ENCODE measurements at places on chromosomes 13 and 19.

DNA sequence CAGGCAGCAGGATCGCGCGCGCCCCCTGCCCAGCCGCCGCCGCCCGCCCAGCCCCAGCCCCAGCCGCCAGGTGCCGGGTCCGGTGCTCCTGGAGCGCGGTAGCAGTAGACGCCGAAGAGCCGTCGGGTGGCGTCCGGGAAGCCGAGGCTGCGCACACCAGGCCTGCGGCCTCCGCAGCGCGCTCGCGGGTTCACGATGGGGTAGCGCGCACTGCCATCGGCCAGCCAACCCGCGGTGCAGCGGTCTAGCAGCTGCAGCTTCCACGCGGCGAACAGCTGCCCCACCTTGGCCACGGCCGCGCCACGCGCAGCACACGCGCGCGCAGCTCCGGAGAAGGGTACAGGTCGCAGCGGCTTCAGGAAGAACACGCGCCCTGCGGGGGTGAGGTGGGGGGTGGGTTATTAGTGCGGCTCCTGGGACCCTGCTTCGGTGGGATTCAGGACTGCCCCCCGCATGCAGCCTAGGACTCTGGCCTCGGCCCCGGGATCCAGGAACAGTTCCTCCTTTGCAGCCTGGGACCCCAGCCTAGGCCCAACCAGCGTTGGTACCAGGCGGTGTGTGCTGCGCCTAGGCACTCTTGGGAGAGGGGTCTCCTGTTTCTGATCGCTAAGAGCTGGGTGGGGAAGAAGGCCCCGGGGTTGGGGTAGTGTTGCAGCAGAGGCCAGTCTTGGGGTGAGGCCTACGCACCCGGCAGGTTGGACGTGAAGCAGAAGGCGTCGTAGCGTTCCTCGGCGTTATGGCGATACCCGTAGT lies 15.1 kb downstream of the TM6SF2 start:
- DNase-seq = no peak

GRCh38 chr13:32586080-32586900 lies at the start of gene PDS5B:
Gene PDS5B (plus strand): TSS chr13:32586452. CDS start chr13:32648773, 62,321 bp downstream.
- peak; percentile 95 for DNase-seq

DNA sequence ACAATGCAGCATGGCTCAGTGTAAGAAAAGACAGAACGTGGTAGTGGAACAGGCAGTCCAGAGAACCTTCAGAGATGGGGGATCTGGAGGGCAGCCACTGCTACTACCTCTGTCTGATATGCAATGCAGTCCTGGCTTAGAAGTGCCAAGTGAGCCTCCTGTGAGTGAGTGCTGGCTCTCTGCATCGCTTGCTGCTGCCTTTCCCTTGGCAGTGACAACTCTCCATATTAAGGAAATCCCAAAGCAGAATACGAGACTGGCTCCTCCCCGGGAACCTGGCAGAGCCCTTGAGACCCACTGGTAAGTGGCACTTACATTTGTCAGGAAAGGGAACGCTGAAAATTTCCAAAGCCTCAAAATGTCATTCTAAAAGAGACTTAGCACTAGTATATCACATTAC lies 7.5 kb downstream of the DOCK9 start:
- DNase-seq = no peak

DNA sequence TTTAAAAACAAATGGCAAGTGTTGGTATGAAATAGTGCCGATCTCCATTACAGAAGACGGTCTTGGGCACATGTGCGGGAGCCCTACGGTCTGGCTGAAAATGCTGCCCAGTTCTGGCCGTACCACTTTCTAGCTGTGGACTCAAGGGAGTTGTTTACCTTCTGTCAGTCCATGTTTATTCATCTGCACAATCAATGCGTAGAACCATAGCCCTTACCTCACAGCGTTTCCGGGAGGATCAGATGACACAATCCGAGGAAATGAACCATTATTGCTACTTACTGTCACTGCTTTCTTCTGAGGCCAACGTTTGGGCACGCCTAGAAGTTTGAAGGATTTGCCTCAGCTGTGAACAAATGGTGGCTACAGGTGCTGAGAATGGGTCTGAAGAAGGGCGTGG lies 31.2 kb downstream of the GADD45B start:
- no peak for DNase-seq

DNA sequence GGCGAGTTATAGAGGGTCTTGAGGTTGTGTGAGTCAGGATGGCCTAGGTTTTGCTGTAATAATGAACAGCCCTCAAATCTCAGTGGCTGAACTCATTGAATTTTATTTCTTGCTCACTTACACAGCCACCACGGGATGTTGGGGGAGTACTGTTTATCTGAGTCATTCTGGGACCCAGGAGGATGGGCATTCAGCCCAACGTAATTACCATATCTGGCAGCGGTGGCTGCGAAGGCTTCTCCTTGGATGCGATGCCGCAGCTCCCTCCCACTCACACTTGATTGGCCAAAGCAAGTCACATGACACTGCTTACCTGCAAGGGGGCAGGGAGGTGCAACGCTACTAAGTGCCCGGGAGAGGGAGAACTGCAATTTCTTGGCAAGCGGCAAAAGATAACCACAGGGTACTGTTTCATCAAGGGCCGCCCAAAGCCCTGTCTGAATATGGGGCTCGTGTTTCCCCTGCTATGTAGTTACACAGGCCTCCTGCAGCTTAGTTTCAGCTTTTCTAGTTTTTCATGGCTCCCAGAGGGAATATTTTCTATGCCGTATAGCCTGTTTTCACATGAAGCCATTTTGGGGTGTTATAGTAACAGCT lies 19.9 kb downstream of the ZSWIM9 start:
- DNase-seq = no peak

DNA sequence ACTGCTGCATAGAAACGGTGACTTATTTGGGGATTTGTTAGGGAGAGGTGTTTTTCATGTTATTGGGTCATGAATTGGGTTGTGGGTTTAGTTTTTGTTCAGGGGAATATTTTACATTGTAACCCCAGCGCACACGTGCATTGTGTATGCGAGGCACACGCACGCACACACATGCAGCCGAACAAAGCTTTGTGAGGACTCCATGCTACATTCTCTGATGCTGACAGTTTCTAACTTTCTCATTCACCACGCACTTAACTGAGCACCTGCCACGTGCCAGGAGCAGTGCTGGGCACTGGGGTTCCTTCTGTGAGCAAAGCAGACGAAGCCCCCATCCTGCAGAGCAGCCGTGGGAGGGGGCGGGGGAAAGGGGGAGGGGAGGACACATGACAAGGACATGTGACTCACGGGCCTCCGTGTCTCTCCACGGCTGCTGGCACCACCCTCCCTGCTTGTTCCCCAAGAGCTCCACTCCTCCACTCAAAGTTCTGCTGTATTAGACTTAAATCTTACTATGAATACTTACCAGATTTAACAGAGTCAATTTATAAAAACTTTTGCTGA lies 55.6 kb downstream of the SLC7A9 start:
- no peak for DNase-seq

DNA sequence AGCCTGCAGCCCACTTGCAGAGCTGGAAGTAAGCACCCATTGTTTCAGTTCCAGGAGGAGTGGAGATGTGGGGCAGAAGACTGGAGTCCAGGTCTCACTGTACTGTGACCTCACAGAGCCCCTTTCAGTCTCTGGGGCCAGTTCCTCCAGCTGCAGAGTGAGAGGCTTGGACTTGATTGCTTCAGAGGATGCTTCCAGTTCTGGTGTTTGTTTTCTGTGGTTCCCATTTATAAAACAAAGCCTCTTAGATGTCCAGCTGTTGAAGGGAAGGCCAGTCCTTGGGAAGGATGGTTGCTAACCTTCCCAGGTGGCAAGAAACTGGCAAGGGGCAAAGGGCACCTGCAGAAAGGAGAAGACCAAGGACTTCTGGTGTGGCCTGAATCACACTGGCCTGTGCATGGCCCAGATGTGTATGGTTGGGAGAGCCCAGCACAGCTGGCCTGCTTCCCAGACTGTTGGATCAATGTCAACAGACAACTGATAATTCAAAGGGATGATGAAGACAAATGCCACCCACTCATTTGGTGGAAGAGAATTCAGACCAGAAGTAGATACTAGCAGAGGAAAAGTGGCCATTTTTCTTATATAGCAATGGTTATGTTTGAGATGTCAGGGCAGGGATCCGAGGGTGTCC lies 218.5 kb downstream of the ZNF536 start:
- no peak for DNase-seq

DNA sequence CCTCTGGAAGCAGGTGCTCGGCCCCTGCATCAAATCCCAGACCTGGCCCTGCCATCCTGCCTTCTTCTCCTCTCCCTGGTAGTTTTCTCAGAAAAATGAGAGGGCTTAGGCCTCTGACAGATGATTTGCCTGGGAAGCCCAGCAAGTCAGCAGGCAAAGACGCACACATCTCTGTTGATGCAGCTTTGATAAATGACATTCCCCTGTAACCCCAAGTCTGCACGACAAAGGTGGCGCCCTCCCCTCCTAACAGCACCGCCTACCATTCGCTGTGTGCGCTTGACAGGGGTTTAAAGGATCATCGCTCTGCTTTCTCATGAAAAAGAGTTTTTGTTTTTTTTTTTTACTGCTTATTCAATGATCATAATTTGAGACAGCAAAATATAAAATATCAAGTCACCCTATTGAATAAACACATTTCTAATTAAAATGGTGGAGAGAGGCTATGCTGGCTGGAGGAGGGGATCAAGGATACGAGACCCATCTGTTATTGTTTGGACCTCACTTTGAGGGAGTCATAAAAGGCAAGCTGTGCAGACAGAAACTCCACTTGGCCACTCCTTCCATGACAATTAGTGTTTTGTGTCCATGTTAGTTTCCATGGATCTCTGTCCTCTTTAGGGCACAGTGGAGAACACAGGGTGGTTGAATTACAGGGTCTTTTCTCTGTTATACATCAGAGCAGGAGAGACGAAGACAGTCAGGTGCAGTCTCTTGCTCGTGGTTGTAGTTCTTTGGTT lies 126.1 kb downstream of the FGF9 start:
- no peak for DNase-seq

- DNase-seq = no peak
These were observed 129.0 kb upstream of the SPRY2 start for GRCh38 chr13:80469853-80470381.

DNA sequence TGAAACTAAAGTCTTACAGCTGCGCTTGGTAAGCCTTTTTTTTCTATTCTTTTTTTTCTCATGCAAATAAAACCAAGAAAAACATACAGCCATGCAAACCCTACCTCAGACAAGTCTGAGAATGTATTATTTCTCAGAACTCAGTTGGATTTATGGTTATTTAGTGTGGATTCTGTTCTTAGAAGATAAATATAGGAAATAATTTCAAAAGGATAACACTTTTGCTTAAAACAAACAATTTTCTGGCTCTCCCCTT lies 40.7 kb upstream of the TNFSF11 start:
- DNase-seq = no peak

GRCh38 chr13:60617991-60618733 lies 221.1 kb downstream of the TDRD3 start:
- DNase-seq = no peak

- DNase-seq = no peak
These were observed 587 bp downstream of the S1PR4 start for GRCh38 chr19:3178973-3179738.

DNA sequence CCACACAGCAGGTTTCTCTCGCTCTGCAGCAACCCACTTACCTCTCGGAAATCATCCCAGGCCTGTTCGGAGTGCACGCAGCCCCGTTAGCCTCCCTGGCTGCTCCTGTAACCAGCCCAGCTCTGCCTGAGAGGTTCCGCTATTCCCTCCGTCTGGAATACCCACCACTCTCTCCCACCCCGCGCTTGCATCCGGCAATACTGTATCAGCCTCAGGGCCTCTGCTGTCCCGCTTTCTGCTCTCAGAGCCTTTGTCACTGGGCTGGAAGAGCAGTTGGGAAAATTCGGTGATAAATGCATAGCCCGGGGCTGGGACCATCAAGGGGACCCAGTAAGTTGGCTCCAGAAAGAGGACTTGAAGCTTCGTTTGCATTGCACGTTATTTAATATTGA lies 759 bp upstream of the TLE6 start:
- no peak for DNase-seq

GRCh38 chr19:35458731-35459391 lies 10.8 kb downstream of the FFAR2 start:
- no peak for DNase-seq

- no peak for DNase-seq
These were observed 223.8 kb downstream of the MAB21L1 start for GRCh38 chr13:35252536-35253205.

- DNase-seq = no peak
These were observed 1315.4 kb downstream of the EFNB2 start for GRCh38 chr13:105220063-105220462.

GRCh38 chr19:991174-991931 lies 7.2 kb downstream of the WDR18 start:
- peak; percentile 37 for DNase-seq

- no peak for DNase-seq
These were observed 3.6 kb downstream of the RRAS start for GRCh38 chr19:49636233-49636932.

DNA sequence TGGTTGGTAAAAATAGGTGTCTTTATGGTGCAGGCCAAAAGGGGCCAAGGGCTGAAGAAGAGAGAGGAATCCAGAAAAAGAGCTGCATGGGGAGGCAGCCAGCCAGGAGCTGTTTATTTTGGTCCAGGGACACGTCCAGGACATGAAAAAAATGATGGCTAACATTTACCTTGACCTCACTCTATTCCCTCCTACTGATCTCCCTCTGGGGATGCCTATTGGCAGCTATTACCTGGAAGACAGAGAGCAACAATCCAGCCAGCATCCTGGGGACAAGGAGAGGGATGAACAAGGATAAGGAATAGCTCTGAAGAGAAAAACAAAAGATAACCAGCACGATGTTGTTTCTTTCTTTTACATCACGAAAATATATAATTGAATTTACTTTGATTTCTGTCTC lies 1599.6 kb downstream of the SLITRK5 start:
- DNase-seq = no peak

GRCh38 chr19:48290771-48291488 lies 21.0 kb downstream of the ZNF114 start:
- DNase-seq = peak; percentile 61

- DNase-seq = no peak
These were observed 421.4 kb downstream of the COG6 start for GRCh38 chr13:40076765-40077362.

DNA sequence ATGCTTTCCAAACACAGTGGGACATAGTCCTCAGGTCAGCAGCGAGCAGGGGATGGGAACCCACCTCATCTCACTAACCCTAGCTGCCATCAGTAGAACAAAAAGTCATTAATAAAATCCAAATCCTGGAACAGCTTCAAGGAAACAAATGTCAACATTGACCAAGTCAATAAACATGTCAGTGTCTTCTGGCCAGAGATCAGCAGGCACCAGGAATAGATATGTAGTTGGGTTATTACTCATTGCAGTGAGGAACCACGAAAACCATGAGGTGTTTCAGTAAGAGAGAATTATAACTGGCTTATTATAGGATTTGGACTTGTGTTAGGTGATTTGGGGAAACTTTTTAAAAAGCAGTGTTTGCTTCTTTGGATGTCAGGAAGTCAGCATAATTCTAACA lies 17.1 kb upstream of the CD33 start:
- DNase-seq = no peak

GRCh38 chr13:21405309-21405708 lies 53.8 kb downstream of the ZDHHC20 start:
- no peak for DNase-seq
